Urothelium cell line (cell line): ENCODE measurements at places on chromosomes 7 and 10.

DNA sequence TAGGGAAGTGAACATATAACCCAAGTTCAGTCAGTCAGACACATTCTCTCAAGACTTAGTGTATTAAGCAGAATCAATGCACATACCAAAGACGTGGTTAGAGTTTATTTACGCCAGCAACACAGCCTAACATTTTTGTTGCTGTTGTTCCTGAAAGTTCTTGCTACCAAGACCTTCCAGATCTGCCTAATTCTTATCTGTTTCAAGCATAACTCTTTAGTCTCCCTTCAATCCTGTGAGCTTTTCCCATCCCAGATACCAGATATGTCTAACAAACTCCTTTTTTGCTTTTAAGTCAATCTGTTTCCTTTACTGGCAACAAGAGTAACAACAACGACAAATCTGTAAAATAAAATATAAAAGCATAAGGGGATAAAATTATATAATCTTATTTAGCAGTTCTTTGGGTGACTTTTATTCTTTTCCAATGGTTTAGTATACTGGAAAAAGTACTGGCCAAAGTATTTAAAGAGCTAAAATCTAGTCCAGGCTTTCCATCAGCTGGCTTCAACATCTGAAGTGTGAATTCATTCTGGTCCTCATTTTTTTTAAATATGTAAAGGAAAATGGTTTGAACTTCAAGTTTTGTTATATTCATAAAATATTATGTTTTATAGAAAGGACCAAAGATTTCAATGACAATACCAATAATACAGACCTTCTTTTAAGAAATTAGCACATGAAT is 193.8 kb downstream of the IMMP2L start:
- no peak for DNase-seq

DNA sequence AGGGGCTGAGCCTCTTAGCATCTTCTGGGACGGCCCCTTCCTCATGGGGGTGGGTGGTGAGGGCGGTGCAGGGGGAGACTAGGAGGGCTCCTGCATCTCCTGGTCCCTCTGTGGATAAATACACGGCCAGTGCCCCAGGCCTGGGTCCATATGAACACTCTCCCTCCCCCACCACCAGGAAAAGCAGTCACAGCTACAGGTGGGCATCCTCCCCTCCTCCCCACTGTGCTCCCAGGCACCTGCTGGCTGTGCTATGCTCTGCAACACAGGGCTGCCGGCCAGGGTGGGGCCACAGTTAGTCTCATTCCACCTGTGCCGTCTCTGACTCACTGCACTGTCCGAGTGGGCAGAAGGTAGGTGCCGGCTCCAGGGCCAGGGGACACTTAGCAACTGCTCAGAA is 87.3 kb upstream of the INSIG1 start:
- DNase-seq: no peak

DNA sequence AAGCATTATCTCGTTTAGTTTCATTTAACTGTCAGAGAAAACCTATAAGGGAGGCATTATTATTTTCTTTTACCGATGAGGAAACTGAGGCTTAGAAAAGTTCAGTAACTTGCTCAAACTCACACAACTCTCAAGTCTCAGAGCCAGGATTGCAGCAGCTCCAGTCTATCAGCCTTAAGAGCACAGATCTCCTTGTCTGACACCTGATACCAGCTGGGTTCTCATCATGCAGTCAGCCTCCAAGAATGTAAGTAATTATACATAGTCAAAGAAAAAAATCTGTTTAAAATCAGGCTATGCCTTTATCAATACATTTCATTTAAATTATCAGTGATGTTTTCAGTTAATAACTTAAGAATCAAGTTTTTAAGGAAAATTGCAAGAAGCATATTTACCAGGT is 236.6 kb upstream of the TCF7L2 start:
- DNase-seq: no peak

- no peak for DNase-seq
These were observed 108.5 kb downstream of the EVX1 start for GRCh38 chr7:27351137-27351536.

- no peak for DNase-seq
These were observed 6.3 kb downstream of the TMEM176A start for GRCh38 chr7:150806863-150807262.

DNA sequence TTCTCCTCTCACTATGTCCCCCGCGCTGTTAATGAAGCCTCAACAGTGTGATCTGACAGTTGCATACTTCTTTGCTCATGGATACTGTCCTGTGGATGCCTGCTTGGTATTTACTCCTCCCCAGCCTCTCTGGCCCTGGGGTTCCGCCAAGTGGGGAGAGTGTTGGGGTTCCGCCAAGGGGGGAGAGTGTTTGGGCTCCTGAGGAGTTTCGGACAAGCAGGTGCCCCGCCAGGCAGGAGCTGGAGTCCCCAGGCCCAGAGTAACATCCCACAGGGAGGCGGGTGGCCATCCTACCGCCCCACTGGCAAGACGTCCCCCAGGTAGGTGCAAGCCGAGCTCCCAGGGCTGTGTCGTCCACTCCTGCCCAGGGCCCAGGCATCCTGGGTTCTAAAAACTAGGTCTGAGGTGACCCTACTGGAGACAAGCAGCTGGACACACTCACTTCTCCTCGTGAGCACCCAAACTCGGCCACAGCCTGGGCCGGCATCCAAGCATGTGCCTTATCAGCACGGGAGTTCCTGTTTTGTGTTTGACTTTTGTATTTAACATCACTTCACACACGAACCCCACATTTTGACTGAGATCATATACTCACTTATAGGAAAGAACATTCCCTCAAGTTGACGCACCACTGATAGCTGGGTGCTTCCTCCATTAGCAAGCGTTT is 34.2 kb downstream of the CAMK2B start:
- DNase-seq: no peak

DNA sequence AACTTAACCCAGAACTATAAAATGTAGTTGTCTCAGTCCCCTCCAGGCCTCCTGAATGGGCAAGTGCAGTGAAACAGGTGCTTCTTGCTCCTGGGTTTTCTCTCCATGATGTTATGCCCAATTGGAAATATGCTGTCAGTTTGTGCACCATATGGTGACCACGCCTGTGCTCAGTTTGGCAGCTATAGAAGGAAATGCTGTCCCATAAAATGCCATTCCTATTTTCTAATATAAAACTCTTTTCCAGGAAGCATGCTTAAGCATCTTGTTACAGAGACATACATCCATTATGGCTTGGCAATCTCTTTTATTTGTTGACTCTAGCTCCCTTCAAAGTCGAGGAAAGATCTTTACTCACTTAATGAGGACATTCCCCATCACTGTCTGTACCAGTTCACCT is 45.2 kb downstream of the FGFBP3 start:
- no peak for DNase-seq

DNA sequence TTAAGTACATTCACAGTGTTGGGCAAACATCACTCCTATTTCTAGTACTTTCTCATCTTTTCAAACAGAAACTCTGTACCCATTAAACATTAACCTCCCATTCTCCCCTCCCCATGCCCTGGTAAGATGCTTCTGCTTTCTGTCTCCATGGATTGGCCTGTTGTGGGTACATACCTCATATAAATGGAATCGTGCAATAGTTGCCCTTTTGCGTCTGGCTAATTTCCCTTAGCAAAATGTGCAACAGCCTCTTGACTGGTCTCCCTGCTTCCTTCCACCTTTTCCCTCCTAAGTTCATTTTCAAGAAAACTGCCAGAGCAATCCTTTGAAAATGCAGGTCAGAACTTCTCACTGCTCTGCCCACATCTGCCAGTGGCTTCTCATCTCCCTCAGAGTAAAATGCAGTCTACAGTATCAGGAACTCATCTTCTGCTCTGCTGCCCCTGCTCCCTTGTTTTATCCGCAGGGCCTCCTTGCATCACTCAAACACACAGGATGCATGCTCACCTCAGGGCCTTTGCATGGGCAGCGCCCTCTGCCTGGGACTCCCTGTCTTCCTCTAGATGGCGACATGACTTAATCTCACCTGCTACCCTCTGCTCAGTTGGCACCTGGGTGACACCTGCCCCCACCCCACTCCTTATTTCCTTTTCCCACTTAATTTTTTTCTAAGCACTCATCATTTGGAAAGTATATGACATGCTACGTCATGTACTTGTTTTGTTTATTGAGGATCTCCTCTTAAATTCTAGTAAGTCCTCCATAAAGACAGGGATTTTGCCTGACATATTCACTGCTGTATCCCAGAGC is 44.3 kb upstream of the ECHDC3 start:
- no peak for DNase-seq

GRCh38 chr7:90256778-90257177 is 11.8 kb downstream of the CFAP69 start:
- DNase-seq: no peak

- DNase-seq: no peak
These were observed 218.4 kb downstream of the CHRM2 start for GRCh38 chr7:137086896-137087295.

GRCh38 chr7:27083646-27084045 is 12.2 kb downstream of the HOXA1 start:
- DNase-seq: no peak

- DNase-seq: no peak
These were observed 266.4 kb downstream of the PTPRN2 start for GRCh38 chr7:158321056-158321700.

DNA sequence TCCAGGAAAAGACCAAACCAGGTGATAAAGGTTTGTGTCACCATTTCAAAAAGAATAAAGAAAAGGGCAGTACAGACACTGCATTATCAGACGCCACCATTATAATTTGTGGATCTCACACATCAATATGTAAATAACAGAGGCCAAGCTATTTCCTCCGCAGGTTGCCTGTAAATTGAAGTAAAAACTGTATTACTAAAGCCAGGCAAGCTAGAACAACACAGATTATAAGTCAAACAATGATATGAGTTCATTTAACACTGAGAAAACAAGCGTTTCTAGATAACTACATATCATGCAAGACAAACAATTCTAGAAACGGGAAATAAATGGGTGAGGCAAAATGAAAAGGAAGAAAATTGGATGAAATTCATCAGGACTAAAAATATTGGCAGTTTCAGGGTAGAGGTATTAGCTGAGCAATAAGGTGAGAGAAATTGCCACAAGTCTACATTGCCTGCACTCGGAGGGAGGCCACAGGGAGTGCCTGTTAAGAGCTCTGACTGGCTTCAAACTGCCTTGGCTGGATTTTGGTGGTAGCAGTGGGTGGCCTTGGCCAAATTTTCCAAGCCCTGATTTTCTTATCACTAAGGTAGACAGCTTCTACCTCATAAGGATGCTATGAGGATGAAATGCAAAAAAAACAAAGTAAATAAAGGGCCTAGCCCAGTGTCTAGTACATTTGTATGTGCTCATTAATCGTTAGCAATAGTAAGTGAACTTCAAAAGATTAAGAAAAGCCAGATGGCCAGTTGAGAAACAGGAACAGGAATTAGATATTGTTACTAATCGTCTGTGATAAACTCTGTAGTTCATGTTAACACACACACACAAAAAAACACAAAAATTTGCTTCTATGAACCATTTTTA is 240.0 kb upstream of the NFE2L3 start:
- DNase-seq: no peak

DNA sequence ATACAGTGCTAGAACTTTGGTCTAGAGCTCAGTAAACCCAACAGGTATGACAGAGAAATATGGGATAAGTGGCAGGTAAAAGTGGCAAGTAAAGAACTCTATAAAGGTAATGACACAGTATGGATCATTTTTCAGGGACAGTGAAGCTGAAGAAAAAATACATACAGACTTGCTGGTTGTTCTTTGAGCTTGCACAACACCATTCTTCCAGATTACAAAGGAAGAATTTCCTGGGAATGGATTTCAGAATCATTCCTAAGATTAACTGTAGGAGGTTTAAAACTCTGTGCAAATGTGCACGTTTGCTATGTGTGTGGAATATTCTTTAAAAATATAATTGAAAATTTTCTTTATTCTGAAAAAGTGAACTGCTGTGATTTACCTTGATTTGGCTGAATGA is 36.0 kb downstream of the PHF14 start:
- DNase-seq: no peak

- DNase-seq: no peak
These were observed 256.0 kb upstream of the AUTS2 start for GRCh38 chr7:69342154-69342884.

GRCh38 chr10:97210543-97210960 is 24.8 kb upstream of the SLIT1 start:
- DNase-seq: peak; percentile 67
